ENCODE measurements at places on chromosomes 5 and 9. TPM values are rescaled to one million over a fixed set of nuclear protein-coding genes. Genes with fewer than 3 reads are reported as not detected.

CTXN3 gene
- not detected for total RNA-seq

CENPH gene
- 3.4 TPM for total RNA-seq

RAD23B gene
- 79.8 TPM for total RNA-seq

DRD1 gene
- total RNA-seq: not detected

ZBED3 gene
- total RNA-seq: 1.6 TPM

Measured in pericardium fibroblast (primary cell).